ENCODE measurements at places on chromosomes 5 and 9.

GRCh38 chr5:135543485-135544304 is 7.9 kb upstream of the NEUROG1 start:
- no peak for DNase-seq

GRCh38 chr5:80069918-80070318 is 34.8 kb downstream of the THBS4 start:
- DNase-seq, result no peak

DNA sequence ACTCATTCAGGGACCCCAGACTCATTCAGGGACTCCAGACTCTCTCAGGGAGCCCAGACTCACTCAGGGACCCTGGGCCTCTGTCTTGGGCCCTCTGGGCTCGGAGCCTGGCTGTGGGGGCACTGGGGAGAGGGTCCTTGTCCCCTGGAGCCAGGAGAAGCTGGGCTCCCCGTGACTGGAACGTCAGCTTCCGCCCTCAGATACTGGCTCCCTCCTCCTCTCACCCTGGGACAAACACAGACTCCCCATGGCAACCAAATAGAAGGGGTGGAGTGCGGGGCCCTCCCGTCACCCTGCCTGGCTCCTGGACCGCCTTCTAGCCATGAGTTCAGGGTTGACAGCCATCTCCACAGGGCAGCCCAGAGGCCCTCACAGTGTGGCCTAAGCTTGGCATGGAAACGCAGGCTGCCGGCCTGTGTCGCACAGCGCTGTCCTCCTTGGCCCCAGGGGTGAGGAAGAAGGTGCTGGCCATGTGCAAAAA is 27.6 kb downstream of the ZDHHC11B start:
- no peak for DNase-seq

- DNase-seq, result no peak
Measured at GRCh38 chr5:119301906-119302305, 53.9 kb upstream of the TNFAIP8 start.

- no peak for DNase-seq
Measured at GRCh38 chr9:119844431-119844830, 475.2 kb upstream of the BRINP1 start.

- no peak for DNase-seq
Measured at GRCh38 chr9:69141851-69142250, 32.2 kb upstream of the TJP2 start.

DNA sequence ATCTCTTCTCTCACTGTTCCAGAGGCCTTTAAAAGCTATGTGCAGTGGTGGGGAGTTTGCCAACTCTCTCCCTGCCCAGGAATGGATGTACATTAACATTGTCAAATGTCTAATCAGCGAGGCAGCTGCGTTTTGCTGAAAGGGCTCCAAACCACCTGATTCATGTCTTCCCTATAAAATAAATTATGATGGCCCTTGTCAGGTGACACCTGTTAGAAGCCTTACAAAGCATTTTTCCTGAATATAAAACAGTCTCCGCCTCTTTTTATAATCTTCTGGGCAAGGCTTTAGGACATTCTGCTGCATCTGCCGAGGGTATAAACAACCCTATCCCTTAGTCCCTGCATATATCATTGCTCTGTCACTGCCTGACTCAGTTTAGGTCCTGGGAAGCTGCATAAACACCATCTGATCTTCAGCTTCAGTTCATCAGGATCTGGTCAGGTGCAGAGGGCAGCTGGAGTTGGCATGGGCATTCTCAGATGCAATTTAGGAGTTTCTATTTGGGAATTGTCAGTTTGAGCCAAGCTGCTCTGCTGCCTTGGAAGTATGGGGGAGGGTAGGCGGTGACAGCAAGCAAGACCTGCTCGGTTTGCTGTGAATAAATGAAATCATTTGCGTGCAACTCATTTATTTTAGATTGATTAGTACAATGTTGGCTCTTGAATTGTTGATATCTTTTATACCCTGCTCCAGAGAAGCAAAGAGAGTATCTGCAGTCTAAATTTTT is 103.5 kb downstream of the ACER2 start:
- no peak for DNase-seq

Data from AG09319 (cell line).